ENCODE measurements at places on chromosomes 7 and 10.

DNA sequence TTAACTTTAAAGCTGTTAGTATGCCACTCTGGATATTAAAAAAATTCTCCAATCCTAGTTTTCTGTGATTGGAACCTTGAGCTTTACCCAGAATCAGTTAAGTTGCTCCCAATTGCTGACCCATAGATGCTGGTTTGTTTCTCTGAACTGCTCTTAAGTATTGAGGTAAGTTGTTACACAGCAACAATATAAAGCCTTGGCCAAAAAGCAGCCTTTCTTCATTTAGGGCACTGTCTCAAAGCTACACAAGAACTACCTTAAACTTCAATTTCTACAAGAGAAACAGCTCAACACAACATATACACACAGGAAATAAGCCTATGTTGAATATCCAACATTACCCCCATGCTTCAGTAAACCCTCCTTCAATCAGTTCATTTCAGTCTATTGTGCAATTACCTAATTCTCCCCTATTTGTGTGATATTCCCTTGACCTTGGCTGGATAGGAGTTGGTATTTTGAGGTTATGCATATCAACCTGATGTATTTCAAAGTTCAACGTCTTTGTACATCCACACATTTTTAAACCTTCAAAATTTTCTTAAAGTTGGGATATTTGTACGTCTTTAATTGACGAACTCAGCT, 11.5 kb downstream of the HNRNPA2B1 start:
- DNase-seq, result no peak

- no peak for DNase-seq
Observed at GRCh38 chr7:28595801-28596200, 183.5 kb downstream of the CREB5 start.

DNA sequence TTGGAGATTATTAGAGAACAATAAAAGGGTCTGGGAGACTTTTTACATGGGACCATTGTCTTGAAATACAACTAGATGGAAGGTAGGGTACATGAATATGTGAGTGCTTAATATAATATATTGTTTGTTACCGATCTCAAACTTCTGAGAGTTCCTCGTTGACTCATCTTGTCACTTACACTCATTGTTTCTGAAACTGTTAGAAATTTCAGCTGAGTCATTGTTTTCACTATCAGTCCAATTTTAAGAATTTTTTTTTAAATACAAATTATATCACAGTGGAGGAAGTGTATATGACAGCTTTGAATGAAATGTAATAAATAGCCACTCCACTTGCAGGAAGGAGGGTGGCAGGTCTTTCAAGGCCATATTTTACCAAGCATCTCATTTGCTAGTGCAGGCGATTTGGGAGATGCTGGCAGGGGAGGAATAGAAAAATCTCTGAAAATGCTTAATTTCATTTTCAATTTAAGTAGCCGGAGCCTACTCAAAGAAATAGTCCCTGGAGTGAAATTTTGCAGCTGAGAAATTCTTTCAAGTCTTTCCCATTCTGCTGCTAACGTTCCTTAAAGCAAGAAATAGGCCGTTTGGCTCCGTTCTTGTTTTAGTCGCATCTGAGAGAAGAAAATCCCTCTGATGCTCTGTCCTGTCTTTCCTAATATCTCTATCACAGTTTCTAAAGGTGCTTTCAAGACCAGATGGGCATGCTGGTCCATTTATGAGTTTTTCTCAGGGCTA, 1404.2 kb upstream of the CELF2 start:
- no peak for DNase-seq

DNA sequence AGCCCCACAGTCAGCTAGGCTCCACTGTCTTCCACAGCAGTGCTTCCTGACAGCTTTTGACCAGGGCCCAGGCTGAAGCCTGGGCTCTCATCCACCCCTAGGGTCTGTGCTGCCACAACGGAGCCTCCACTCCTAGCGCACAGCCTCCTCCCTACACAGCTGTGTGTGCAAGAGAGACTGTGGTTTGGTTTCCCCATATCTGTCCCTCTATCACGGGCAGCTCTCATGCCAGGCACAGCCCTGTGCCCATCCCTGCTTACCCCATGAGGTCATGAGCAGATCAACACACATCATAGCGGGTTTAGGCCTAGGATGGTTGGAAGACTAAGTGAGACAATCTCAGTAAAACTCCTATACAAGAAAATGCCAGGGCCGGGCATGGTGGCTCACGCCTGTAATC, 61.7 kb upstream of the PLXNA4 start:
- no peak for DNase-seq

DNA sequence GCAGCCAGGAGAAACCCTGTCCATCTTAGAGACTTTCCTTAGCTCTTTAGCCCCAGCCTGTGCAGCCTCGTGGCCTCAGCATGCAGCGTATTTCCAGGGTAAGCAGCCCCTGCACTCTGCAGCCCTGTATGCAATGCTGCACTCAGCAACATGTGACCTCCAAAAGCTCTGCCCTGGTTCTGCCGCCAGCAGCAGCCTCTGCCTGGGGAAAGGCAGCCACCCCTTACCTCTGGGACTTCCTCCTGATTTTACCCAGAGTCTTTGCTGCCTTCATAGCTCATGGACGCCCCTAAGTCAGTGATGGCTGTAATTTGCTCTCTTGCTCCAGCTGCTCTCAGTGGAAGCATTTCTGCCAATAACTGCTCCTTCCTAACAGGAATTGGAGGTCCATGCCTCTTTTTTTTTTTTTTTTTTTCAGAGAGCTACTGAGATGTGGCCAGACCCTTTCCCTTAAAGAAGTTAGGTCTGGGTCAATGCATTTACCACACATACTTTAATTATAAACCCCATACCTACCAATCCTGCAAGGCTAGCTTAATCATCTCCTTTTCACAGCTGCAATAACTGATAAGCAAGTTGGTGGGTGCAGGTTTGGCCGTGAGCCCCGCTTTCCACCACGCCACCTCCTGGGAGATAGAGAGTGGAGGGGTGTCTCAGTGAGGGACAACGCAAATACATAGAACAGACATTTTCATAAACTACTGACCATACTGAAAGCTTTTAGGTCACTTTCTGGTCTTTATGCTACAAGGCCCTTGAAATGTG, 71.7 kb downstream of the RAMP3 start:
- DNase-seq, result no peak

DNA sequence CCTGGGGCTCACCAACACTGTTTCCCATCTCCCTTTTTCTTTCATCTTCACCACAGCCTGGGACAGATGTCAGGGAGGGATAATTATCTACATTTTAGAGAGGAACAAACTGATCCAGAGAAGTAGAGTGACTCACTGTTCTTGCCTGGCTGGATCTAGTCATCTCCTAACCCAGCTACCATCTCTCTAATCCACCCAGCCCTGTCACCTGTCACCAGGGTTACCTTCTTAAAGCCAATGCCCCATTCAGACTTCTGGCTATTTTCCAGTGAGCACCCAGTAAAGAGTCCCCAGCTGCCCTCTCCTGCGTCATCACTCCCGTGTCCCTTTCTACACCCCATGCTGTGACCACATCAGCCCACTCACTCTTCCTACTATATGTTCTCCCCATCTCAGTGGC, 68.4 kb upstream of the DUSP5 start:
- no peak for DNase-seq

- DNase-seq, result no peak
Observed at GRCh38 chr10:44366941-44367630, 17.8 kb downstream of the CXCL12 start.

GRCh38 chr7:55172161-55172560, 153.3 kb downstream of the EGFR start:
- no peak for DNase-seq

DNA sequence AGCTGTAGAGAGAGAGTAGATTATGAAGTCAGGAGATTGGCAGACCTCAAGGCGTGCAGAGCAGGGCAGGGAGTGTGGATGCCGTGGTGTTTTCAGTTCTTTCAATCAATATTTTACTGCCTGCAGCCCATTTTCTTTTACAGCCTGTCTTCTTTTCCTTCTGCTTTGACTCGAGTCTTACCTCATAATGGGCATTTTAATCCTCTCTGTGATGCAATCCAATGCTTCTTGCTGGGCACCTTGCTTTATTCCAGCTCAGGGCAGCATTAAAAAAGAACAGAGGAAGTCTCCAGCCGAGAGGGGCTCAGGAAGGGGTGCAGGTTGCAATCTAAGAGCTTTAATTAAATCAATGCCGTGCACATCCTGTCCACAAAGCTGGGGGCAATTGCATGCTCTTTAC, 839.0 kb downstream of the LRMDA start:
- DNase-seq, result no peak

DNA sequence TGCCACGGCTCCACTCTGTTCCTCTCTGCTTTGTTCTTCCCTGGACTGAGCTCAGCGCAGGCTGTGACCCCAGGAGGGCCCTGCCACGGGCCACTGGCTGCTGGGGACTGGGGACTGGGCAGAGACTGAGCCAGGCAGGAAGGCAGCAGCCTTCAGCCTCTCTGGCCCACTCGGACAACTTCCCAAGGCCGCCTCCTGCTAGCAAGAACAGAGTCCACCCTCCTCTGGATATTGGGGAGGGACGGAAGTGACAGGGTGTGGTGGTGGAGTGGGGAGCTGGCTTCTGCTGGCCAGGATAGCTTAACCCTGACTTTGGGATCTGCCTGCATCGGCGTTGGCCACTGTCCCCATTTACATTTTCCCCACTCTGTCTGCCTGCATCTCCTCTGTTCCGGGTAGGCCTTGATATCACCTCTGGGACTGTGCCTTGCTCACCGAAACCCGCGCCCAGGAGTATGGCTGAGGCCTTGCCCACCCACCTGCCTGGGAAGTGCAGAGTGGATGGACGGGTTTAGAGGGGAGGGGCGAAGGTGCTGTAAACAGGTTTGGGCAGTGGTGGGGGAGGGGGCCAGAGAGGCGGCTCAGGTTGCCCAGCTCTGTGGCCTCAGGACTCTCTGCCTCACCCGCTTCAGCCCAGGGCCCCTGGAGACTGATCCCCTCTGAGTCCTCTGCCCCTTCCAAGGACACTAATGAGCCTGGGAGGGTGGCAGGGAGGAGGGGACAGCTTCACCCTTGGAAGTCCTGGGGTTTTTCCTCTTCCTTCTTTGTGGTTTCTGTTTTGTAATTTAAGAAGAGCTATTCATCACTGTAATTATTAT, 1.2 kb downstream of the CLDN4 start:
- no peak for DNase-seq

DNA sequence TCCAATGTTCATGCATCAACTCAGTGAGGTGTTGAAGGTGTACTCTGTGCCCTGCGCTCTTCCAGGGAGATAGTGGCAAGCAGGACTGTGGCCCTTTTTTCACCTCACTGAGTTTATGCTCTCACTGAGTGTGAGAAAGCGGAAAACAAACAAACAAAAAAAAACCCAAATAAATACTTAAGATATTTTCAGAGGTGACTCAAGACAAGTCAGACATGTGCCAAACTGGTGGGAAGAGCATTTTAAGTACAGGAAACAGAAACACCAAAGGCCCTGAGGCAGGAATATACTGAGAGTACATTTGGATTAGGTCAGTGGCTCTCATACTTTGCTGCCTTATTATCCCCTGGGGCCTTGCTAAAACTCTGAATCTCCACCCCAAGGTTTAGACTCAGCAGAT, 111.9 kb upstream of the IGFBP3 start:
- no peak for DNase-seq

DNA sequence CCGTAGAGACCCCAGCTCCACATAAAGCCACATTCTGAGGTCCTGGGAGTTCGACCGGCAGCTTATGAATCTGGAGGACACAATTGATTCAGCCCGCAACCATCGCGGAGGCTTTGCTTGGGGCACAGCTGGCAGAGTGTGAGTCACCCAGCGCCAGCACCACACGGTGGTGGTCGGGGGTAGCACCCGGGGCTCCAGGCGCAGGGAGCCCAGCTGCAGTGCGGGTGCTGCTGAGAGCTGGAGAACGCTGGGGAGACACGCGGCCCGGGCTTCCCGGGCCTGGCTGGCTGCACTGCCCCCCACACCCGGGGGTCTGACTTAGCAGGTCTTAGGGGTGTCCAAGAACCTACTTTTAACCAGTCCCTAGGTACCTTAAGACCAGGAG, 87.9 kb downstream of the PAXIP1 start:
- no peak for DNase-seq

GRCh38 chr10:128074589-128074988, 51.6 kb downstream of the MKI67 start:
- no peak for DNase-seq

GRCh38 chr7:22393913-22394729, 37.2 kb upstream of the RAPGEF5 start:
- no peak for DNase-seq

GRCh38 chr7:39336442-39336841, 229.8 kb upstream of the YAE1 start:
- no peak for DNase-seq

DNA sequence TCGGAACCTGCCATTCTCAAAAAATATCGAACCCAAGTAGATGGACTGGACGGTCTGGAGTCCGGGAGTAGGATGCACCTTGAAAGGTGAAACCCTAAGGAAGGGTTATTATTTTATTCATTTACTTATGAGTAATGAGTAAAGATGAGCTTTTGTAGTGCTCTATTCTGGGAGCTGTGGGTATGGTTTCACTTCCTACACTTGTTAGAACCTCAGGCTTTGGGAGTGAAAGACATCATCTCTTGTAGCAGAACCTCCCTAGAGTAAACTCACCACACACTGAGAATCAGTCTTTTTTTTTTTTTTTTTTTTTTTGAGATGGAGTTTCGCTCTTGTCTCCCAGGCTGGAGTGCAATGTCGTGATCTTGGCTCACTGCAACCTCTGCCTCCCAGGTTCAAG, 389.4 kb upstream of the AUTS2 start:
- DNase-seq, result no peak

GRCh38 chr7:3957472-3958108, 656.5 kb downstream of the SDK1 start:
- no peak for DNase-seq

GRCh38 chr7:55214707-55215106, 150.4 kb upstream of the LANCL2 start:
- DNase-seq, result no peak

DNA sequence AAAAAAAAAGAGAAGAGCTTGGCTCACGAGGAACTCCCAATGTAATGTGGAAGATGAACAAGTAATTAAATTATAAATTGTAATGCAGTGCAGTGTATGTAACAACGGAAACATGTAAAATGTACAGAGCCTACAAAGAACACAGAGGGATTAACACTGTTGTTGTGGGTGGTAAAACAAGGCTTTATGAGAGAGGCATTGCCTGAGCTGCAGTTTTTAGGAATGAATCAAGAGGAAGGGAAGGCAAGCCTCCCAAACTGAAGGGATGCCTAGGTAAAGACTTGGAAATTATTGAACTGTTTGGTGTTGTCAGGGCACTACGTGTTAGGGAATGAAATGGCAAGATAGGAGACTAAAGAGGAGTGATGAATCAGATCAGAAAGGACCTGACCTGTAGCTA, 213.7 kb downstream of the HTR7 start:
- no peak for DNase-seq
